Urothelium cell line (cell line): ENCODE measurements at places on chromosomes 3 and 15.

GRCh38 chr3:18027161-18027939, 284.9 kb upstream of the TBC1D5 start:
- DNase-seq, result no peak

- DNase-seq, result no peak
These were observed 29.6 kb downstream of the CX3CR1 start for GRCh38 chr3:39250116-39250747.

- no peak for DNase-seq
These were observed 1.3 kb downstream of the RHCG start for GRCh38 chr15:89494941-89495637.

- DNase-seq, result no peak
These were observed 652.5 kb downstream of the EDEM1 start for GRCh38 chr3:5840056-5840455.

DNA sequence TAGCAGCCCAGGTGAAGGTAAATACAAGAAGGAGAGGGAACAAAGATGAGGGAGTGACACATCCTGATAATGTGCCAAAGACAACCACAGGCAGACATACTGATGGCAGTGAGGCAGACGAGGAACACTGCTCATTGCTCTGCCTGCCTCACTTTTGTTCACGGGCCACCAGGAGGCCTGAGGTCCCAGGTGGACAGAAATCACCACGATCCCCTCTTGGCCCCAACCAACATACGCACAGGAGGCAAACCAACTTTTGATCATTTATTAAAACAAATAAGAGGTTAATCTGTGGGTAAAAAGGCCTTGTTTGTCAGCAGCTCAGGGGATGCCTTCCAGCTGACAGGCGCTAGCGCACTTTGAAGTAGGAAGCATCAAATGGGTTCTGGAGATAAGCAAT, 4.2 kb downstream of the ALG1L2 start:
- no peak for DNase-seq

DNA sequence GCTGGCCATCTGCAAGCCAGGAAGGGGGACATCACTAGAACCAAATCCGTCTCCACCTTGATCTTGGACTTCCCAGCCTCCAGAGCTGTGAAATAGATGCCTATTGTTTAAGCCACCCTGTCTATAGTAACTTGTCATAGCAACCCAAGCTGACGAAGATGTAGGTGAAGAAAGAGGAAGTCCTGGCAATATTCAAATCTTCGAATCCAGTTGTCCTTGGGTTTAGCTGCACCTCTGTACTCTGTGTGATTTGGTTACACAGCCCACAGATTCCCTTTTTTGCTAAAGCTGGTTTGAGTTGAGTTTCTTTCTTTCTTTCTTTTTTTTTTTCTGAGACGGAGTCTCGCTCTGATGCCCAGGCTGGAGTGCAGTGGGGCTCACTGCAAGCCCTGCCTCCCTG, 68.0 kb upstream of the XCR1 start:
- no peak for DNase-seq

DNA sequence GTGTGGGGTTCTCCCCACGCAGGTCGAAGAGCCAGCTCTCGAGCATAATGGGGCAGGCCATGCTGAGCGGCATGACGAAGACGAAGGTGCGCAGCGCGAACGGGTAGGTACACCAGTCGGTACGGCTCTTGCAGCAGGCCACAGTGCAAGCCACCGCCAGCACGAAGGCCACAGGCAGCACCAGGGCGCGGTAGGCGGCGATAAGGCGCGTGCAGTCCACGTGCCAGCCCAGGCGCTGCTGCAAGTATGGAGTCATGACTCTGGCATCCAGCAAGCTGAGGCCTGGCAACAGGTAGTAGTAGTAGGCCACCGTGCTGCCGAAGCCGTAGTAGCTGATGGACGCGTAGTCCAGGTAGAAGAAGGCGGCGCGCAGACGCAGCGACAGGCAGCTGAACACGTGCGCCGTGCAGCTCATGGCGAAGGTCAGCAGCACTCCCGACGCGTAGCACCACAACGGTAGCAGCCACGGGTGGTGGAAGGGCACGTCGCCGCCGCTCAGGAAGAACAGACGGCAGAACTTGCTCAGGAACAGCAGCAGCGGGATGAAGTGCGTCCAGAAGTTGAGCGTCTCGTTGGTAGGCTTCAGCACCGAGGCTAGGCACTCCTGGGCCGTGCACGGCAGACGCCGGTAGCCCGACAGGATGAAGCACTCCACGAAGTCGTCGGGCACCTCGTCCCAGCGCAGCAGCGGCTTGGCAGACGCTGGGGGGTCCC, 797 bp downstream of the PAQR9 start:
- DNase-seq, result no peak

DNA sequence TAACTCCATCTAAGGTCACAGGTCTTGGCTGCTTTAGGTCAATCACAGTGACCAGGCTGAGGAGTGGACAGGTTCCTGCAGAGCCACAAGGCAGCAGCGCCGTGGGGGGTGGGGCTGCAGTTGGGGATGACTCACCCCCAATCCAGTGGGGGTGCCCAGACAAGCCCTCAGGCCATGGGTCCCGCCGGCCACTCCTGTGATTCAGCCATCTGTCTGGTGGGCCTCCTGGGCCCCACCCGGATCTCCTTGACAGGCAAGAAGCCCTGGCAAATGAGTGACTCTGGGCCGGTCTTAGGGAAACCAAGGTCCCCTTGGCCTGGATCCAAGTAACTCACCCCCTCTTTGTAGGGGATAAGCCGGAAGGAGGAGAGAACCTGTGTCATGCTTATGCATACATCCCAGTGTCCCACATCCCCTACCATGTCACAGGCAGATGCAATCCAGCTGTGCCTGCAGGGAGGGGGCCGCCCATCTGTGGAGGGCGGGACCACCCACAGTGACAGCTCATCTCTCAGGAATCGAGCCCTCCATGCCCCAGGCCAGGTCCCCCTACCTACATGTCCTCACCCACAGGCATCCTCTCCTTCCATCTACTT, 495 bp upstream of the COL7A1 start:
- peak; percentile 86 for DNase-seq

GRCh38 chr3:11546657-11547302, 96.9 kb downstream of the VGLL4 start:
- DNase-seq, result no peak

DNA sequence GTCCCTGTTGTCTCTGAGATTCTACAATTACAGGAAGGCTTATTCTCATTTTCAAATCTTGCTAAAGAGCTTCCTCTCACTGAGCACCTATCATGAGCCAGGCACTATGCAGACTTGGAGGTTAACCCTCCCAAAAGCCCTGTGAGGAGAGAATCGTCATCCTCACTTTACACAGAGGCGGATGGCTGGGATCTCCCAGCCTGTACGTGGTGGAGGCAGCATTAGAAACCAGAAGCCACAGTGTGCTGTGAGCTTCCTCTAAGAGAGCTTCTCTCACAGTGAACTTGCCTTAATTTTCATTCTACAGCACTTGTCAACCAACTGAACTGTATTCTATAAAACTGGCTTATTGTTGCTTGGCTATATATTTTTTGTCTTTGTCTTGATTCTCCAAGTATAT, 6.1 kb upstream of the DGKG start:
- no peak for DNase-seq

DNA sequence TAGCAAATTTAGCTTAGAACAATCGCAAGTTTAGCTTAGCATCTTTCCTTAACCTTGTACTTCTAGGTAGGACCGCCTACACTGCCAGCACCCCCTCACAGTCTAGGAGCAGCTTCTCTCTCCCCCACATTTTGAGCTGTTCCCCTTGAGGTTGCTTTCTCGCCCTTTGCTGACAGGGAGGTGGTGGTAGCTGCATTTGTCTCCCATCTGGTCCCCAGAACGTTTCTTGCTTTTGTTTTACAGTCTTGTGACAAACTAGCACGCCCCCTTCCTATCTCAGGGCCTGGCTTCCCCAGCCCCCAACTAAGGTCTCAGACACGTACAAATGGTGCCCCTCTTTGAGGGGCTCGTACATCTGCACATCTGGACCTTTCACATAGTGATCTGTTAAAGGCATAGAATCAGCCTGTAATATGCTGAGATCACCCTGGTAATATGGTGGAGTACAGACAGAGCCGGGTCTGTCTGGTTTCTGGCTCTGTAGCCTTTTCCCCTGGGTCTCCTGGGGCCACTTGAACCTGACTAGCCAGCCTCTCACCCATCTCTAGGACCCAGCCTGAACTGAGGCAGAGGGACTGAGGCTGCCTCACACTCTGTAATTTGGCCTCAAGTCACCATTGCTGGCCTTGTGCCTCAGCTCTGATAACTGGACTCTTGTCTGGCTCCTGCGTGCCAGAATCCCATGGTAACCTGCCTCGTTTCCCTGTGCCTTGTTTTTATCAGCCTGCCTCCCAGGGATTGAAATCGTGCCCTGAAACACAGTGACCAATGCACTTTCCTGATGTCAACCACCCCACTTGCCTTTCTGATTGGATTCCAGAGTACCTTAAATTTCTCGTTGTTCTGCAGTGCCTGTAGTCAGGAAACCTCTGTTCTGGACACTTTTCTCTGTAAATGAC, 27.7 kb downstream of the CRTC3 start:
- DNase-seq, result no peak

GRCh38 chr3:34703053-34703452, 904.6 kb downstream of the PDCD6IP start:
- DNase-seq, result no peak
